Progenitor cell of endocrine pancreas (in vitro differentiated cells): ENCODE measurements at places on chromosomes 16 and 17. TPM values are rescaled to one million over a fixed set of nuclear protein-coding genes. Genes with fewer than 3 reads are reported as not detected.

- no peak for DNase-seq
These were observed 28.2 kb downstream of the TBX4 start for GRCh38 chr17:61480414-61480807.

DNA sequence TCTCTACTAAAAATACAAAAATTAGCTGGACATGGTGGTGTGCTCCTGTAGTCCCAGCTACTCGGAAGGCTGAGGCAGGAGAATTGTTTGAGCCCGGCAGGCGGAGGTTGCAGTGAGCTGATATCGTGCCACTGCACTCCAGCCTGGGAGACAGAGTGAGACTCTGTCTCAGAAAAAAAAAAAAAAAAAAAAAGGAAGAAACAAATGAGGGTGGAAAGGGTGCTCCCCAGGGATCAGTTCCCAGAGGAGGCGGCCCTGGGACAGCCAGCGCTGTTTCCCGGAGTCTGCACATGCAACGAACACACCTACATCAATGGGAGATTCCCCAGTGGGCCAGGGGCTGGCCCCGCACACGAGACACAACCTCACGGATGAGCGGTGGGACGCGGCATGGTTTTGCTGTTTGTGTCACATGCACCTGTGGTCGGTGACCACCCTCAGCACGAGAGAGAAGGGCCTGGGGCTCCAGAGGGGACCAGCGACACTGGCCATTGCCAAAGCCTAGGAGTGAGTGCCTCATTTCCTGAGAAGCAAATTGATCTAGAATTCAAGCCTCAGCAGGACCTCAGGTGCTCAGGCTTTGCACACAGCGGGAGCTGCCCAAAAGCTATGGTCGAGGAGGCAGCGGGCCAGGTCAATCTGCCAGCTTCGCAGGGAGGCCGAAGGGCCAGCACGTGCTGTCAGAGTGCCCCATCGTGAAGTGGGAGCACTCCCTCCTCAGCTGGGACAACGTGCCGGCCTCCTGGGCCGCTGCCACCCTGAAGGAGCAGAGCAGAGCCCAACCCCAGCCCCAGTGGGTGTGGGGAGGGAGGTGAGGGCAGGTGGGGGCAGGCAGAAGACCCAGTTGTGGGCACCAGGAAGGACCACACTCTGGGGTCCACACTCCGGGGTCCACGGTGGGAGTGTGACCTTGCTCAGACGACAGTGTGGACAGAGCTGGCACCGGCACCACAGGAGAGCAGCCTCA, 13.8 kb upstream of the WDR45B start:
- DNase-seq, result no peak

DNA sequence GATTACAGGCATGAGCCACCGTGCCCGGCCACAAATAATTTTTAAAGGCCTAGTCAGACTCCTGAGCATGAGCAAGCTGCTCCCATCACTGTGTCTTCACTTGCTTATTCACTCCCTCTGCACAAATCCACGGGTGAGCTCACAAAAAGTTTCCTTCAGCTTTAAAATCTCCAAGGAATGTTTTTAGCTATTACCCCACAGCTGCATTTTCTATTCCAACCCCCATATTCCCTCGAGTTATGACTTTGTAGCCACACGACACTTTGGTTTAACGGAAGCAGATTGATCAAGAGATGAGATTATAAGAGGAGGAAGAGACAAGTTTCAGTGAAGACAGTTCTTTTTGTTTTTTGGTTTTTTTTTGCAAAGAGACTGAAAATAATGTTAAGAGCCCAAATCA, 49.1 kb upstream of the SLC25A19 start:
- no peak for DNase-seq

GRCh38 chr16:52456368-52456767, 90.6 kb downstream of the TOX3 start:
- DNase-seq, result no peak

- DNase-seq, result no peak
These were observed 225.7 kb downstream of the CBLN1 start for GRCh38 chr16:49055824-49056545.

DNA sequence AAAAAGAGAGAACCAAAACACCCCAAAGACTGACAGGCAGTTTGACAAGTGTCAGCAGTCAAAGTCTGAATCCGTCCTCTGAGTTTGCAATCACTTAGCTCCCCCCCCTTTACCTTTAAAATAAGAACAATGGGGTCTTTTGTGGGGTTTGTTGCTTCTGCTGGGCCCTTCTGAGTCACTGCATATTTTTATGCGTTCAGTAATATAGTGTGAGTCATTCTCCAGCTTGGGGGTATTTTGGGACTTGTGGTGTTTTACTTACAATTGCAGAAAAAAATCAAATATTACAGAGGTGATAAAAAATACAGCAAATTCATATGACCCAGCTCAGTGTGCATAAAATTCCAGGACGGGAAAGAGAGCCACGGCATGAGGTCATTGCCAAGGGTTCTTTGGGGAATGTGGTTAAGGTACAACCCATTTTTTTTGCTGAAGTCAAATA, 120.1 kb downstream of the CYLD start:
- DNase-seq, result no peak

GRCh38 chr17:34556931-34557330, 22.5 kb upstream of the TMEM132E start:
- DNase-seq, result no peak

DNA sequence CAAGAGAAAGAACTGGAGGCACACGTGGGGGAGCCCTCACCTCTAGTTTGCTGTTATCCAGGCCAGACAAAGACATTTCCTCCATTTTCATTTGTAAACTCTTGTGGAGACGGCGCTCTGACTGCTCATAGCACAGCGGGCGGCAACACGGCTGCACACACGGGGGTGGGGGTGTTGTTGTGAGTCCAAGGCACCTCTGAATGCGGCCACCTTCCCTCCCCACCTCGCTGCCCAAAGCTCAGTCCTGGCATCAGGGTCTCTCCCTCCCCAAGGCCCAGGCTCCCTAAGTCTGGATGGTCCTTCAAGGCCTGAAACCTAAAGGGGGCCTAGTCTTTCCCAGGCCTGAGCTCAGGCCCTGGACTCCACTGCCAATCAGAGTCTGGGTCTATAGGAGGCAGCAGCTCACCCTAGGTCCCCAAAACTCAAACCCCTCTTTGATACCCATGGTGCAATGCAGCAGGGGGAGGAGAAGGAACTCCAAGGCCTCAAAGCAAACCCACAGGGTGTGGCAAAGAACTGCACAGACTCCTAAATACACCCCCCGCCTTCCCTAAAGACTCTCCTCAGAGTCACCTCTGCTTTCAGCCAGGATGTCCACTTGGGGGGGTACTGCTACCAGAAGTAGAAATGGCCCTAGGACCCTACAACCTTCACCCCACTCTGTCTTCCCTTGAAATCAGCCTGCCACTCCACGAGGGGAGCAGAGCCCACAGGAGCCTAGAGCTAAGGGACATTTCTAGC, 1.5 kb downstream of the ATXN7L3 start:
- DNase-seq, result no peak

GRCh38 chr16:35797811-35798210, 2338.4 kb downstream of the TP53TG3F start:
- no peak for DNase-seq

DNA sequence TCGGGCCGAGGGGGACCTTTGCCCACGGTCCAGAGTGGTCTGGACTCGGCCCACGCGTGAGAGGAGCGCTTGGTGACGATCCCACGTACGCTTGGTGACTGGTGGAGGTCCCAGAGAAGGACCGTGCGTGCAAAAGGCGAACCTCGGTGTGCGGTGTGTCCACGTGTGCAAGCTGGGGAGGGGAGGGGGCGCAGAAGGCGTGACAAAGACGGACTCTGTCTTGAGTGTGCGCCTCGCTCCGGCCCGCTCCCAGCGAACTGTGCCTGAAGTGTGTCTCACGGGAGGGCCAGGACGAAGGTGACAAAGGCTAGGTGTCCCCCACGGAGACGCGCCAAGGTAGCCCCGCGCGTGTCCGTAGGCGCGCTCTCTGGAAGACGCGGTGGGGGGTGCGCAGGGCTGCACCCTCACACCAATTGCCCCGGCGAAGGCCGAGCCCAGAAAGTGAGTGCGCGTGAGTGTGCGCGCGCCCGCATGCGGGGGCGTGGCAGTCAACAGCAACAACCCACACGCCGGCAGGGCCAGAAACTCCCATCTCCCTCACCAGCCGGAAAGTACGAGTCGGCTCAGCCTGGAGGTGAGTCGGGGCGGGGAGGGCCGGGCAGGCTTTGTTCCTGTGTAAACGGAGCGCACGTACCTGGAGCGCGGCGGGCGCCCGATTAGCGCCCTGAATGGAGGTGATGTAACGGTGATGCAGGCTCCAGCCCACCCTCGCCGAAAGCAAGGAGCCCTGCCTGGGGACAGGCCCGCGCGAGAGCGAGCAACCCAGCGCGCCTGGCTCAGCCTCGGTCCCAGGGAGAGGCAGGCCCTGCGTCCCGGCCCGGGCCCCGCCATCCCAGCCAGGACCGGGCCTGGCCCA, at the start of gene GPRC5C:
Gene GPRC5C, plus strand, starts transcription at position 521 of the 856 bp plus-strand sequence. CDS start 7,689 bp downstream, outside the sequence.
- DNase-seq, result peak; percentile 81

DNA sequence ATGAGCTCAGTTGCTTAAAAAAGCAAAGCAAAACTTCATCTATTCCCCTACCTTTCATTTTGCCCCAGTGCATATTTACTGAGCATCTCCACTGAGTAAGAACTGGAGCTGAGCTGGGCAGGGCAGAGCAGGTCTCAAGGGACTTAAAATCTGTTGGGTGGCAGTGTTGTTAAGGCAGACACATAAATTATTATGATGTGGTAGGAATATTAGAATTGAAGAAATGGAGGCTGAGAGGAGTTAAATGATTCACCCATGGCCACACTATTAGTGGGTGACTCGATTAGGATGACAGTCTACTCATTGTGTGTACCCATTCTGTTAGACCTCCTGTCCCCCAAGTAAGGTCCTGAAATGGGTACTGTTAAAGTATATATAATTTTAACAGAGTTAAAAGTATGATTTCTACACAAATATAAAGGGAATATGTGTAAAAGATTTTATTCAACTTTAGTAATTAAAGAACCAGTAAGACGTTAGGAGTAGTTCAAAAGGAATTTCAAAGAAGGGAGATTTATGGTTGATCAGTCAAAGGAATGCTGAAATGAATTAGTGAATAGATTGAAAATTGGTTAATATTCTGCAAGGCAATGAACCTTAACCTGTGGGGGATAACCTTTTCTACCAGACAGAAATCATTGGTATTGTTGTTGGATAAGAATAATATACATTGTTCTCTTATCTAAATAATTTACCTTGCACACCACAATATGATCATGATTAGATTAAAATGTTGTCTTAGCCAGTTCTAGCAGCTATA, 17.5 kb downstream of the ITGB3 start:
- no peak for DNase-seq

DNA sequence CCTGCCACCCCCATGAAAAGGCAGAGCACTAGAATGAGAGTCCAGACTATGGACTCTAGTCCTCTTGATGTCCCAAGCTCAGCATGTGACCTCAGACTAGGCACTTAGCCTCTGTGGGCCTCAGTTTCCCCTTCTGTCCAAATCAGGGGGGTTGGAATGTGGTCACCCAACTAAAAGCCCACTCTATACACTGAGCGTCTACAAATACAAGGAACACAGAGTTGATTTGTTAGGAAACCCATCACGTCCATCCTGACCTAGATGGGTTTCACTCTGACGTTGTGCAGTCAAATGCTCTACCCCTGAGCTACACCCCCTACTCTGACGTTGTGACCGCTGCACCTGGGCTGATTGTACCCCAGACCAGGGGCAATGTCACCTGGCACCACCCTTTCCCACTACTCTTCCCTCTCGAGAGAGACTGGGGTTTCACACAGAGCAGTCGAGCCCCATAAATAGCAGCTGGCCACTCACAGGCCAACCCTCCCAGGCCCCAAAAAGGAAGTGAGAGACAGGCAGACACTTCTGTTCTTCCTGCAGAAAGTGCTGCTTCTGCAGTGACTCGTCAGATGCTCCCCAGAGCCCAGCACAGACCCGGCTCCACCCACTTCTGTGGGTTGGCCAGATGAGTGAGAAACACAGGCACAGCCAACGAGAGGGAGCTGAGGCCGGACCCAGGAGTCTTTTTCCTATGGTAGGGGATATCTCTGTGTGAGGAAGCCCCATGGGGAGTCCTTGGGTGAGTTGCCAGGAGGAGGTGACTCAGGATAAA, 16.1 kb upstream of the TNFRSF13B start:
- DNase-seq, result no peak

- no peak for DNase-seq
These were observed 10.4 kb downstream of the ABR start for GRCh38 chr17:1169221-1169928.

- DNase-seq, result no peak
These were observed 43.6 kb upstream of the PEMT start for GRCh38 chr17:17635126-17635525.

- DNase-seq, result peak; percentile 42
These were observed 147.2 kb downstream of the SPECC1 start for GRCh38 chr17:20156196-20157000.

GRCh38 chr17:19364699-19365498, 2.4 kb upstream of the B9D1 start:
- no peak for DNase-seq

DNA sequence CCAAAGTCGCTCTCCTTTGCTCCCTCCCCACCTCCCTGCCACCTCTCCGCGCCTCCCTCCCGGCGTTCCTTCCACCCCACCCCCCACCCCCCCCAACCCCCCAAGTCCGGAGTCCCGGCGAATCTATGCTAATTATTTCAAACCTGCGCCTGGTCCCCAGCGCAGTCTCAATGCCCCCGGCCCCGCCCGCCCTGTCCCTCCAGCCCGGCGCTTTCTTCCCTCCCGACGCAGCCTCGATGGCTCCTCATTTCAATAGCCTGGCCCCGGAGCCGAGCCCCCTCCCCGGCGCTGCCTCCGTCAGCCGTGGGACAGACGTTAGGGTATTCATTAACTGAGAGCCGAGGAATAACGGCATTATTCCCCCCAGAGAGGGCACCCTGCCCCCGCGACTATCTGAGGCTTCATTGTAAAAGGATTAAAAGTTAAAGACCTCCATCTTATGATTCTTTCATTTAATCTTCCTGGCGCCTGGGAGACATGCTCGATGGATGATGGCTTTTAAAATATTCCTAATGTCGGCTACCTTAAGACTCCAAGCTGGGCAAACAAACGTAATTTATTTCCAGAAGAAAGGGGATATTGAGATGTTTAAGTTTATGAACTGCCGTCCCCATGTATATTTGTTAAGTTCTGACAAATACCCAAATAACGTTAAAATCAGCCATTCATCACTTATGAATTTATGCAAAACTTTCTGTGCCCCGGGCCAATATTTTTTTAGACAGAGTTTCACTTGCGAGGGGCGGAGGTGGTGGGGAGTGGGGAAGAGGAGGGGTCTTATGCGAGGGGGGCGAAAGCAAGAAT, 3.4 kb downstream of the NOG start:
- no peak for DNase-seq

GRCh38 chr17:3796110-3796821, 4.7 kb downstream of the ITGAE start:
- no peak for DNase-seq

The CARD14 gene
- 0.36 TPM in 1 of 2 replicates, not detected in the other for total RNA-seq

The ABCA10 gene
- total RNA-seq, result 0.17 and 0.44 TPM in 2 replicates

The ATF7IP2 gene
- 80.7 and 83.0 TPM in 2 replicates for total RNA-seq

The AURKB gene
- 52.7 and 54.9 TPM in 2 replicates for total RNA-seq

The SLC12A4 gene
- total RNA-seq, result 74.3 and 75.6 TPM in 2 replicates

The KLHL10 gene
- not detected in 2 replicates for total RNA-seq

The BAIAP3 gene
- total RNA-seq, result 17.5 and 18.2 TPM in 2 replicates

The PVALEF gene
- 0.31 TPM in 1 of 2 replicates, not detected in the other for total RNA-seq
